CD4-positive, CD25-positive, alpha-beta regulatory T cell (primary cell): ENCODE measurements at places on chromosomes 7 and 10. TPM values are rescaled to one million over a fixed set of nuclear protein-coding genes. Genes with fewer than 3 reads are reported as not detected.
A peak's percentile ranks its signal among the peaks of the same experiment; 100 is the strongest.

Gene ANKRD61
- 0.53 TPM for polyA plus RNA-seq

Gene ITPRID1
- polyA plus RNA-seq, result not detected

Gene AGR3
- polyA plus RNA-seq, result not detected

Gene TAS2R4
- not detected for polyA plus RNA-seq

Gene CTTNBP2
- polyA plus RNA-seq, result not detected

Gene AKR1C2
- polyA plus RNA-seq, result not detected

DNA sequence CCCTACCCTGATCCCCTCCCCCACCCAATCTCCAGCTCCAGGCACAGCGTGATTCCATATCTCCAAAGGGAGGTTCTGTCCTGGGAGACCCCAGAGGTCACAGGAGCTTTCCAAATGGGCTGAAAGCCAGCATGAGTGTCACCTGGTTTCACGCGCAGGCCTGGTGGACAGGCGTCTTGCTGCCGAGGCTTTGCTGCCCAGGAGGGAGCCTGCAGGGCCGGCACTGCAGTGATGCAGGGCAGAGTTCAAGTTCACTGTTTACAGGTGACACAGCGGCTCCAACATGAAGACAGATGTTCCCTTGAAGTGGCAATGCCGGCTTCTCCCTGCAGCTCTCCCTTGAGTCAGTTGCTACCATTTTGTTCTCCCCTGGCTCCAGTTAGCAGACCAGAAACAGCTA lies 104.3 kb downstream of the TCERG1L start:
- no peak overlapping the region for H3K4me3 ChIP-seq
- DNase-seq, result no peak
- H3K4me1 ChIP-seq, result no peaks in the 10 kb centered on the region
- no peak overlapping the region for H3K27ac ChIP-seq

DNA sequence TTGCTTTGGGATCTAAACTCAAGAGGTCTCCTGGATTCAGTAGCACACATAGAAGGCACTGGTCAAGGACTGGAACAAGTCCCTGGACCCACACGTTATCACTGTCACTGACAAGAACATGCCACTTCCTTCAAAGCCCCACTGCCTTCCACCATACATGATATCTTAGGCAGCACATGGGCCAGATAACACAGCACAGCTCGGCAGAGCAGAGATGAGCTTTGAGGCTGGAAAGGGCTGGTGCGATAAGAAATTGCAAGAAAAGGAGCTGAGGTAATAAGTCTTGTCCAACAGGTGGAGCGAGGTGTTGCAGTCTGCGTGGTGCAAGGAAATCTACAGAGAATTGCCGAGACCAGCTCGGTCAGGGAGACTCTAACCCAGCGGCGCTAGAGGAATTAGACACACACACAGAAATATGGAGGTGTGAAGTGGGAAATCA lies 139.8 kb upstream of the CDK13 start:
- no peak for DNase-seq
- no peak overlapping the region for H3K4me3 ChIP-seq
- H3K36me3 ChIP-seq, result no peaks in the 10 kb centered on the region
- H3K27ac ChIP-seq, result no peak overlapping the region
- H3K4me1 ChIP-seq, result no peaks in the 10 kb centered on the region

DNA sequence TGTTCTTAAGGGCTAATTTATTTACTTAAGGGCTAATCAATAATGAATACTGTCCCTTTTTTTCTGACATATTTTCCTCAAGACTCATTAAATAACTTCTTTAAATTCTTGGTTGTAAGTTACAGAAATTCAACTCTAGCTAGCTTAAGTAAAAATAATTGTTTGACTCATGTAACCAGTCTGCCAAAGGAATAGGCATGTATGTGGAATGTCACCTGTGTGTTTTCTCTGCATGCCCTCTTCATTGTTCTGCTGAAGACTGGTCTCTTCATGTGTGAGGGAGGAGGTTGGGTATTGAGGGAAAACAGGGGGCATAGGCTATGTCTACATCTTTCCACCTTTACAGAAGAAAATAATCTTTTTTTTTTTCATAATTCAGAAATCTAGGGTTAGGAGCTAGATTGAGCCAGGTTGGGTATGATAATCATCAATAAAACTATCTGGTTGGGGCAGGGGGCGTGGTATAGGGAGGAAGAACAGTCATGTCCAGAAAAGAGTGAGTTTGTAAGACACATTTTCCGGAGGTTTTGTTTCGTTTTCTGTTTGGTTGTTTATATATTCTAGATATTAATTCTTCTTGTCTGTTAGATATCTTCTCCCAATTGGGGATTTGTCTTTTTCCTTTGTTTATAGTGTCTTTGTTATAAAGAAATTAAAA lies 37.9 kb downstream of the EXOC4 start:
- peaks cover 3% of the 10 kb centered on the region for H3K4me1 ChIP-seq
- peaks cover 20% of the 10 kb centered on the region for H3K36me3 ChIP-seq
- no peak overlapping the region for H3K27ac ChIP-seq
- no peaks in the 10 kb centered on the region for H3K27me3 ChIP-seq
- peak; percentile 17 for DNase-seq
- peak overlapping the region; percentile 49 for H3K4me3 ChIP-seq

DNA sequence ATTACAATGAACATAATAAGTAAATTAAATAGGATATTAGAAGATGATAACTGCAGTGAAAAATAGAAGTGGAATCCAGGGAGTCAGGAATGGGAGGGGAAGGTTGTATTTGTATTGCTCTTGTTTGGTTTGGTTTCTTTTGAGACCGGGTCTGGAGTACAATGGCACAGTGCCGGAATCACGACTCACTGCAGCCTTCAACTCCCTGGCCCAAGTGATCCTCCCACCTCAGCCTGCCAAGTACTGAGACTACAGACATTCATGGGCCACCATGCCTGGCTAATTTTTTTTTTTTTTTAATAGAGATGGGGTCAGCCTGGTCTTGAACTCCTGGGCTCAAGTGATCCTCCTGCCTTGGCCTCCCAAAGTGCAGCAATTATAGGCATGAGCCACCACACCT lies 59.9 kb upstream of the LRRC4 start:
- no peaks in the 10 kb centered on the region for H3K4me1 ChIP-seq
- H3K36me3 ChIP-seq, result peaks cover 54% of the 10 kb centered on the region
- H3K4me3 ChIP-seq, result no peak overlapping the region
- H3K27ac ChIP-seq, result no peak overlapping the region
- DNase-seq, result no peak

DNA sequence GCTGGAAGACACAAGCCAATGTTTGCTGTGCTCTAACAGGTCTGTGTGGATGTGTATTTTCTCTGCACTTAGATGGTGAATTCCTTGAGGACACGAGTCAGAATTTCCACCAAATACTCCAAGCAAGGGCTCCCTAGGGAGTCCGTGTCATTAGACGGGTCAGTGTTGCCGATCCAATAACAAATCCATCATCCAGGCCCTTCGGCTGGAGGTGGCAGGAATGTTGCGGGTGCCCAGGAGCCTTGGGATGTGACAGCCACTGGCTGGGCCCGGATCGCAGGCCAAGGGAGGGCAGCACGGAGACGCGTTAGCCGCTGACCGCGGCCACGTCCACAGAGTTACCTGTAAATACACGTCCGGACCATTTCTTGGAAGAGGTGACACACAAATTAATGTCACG lies 186.8 kb downstream of the WDR37 start:
- no peak overlapping the region for H3K27ac ChIP-seq
- H3K4me3 ChIP-seq, result no peak overlapping the region
- no peak for DNase-seq
- peaks cover 8% of the 10 kb centered on the region for H3K4me1 ChIP-seq
- no peaks in the 10 kb centered on the region for H3K27me3 ChIP-seq

GRCh38 chr10:22250897-22251660 lies 33.3 kb upstream of the EBLN1 start:
- peak overlapping the region; percentile 80 for H3K27ac ChIP-seq
- peaks cover 30% of the 10 kb centered on the region for H3K4me1 ChIP-seq
- no peaks in the 10 kb centered on the region for H3K36me3 ChIP-seq
- no peak for DNase-seq

DNA sequence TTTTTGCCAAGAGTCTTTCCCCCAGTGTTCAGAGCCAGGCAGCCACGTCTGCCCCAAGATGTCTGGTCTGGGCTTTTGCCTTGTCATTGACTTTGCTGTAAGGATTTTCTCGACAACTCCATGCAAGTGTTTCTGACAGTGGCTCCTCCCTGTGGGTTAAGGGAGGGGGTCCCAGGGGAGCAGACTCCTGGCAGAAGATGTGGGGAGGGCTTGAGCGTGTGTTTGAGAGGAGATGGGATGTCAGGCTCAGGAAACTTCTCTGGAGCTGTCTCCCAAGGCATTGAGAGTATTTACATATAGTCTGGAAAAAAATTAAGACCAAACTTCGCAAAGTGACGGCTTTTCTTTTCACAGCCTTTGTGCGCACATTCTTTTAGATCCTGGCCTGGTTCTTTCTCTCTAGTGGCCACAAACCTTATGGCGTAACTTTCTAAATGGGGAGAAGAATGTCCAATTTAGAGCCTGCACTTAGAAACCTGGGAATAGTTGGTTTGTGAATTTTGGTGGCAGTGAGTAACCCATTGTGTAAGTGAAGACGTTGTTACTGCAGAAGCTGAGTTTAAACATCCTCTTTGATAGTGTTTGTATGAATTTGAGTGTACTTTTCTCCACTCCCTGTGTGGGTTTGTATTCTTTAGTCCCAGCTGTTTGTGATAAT lies 201.5 kb downstream of the LRMDA start:
- H3K27ac ChIP-seq, result no peak overlapping the region
- no peaks in the 10 kb centered on the region for H3K36me3 ChIP-seq
- DNase-seq, result no peak

GRCh38 chr10:74669210-74669609 lies 157.2 kb upstream of the KAT6B start:
- no peak overlapping the region for H3K4me3 ChIP-seq
- no peak for DNase-seq
- H3K27me3 ChIP-seq, result no peaks in the 10 kb centered on the region
- no peaks in the 10 kb centered on the region for H3K4me1 ChIP-seq

- H3K4me3 ChIP-seq, result no peak overlapping the region
- no peaks in the 10 kb centered on the region for H3K36me3 ChIP-seq
- DNase-seq, result no peak
- no peak overlapping the region for H3K27ac ChIP-seq
- no peaks in the 10 kb centered on the region for H3K27me3 ChIP-seq
These were observed 85.5 kb upstream of the LRRN3 start for GRCh38 chr7:111005445-111005844.

- H3K27ac ChIP-seq, result no peak overlapping the region
- H3K4me1 ChIP-seq, result no peaks in the 10 kb centered on the region
- DNase-seq, result no peak
- no peaks in the 10 kb centered on the region for H3K36me3 ChIP-seq
These were observed 262.0 kb downstream of the ADRA2A start for GRCh38 chr10:111338805-111339204.

DNA sequence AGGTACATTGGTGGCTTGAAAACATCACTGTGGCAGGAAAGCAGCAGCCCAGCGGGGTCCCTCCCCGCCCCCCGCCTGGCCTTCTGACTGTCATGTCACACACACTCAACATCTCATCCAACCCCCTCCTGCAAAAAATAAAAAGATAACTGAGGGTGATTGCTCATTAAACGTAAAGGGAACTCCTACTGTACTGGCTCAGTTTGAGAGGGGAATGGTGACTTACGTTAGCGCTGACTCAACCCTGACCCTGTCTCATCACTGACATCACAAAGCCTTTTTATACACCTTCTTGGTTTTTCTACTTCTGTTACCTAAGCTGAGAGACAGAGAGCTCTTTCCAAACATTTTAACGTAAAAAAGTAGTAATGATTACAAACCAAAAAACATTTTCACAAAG lies 48.8 kb downstream of the ADARB2 start:
- no peaks in the 10 kb centered on the region for H3K27me3 ChIP-seq
- H3K4me3 ChIP-seq, result no peak overlapping the region
- no peaks in the 10 kb centered on the region for H3K36me3 ChIP-seq
- DNase-seq, result no peak
- no peak overlapping the region for H3K27ac ChIP-seq
- H3K4me1 ChIP-seq, result no peaks in the 10 kb centered on the region

GRCh38 chr10:123583639-123584418 lies 82.3 kb upstream of the GPR26 start:
- no peak for DNase-seq
- H3K27ac ChIP-seq, result no peak overlapping the region
- no peak overlapping the region for H3K4me3 ChIP-seq
- H3K4me1 ChIP-seq, result no peaks in the 10 kb centered on the region
- H3K27me3 ChIP-seq, result peaks cover 6% of the 10 kb centered on the region

- peak overlapping the region; percentile 69 for H3K4me3 ChIP-seq
- H3K27ac ChIP-seq, result no peak overlapping the region
- peak; percentile 4 for DNase-seq
- no peaks in the 10 kb centered on the region for H3K27me3 ChIP-seq
- H3K4me1 ChIP-seq, result peaks cover 14% of the 10 kb centered on the region
- H3K36me3 ChIP-seq, result peaks cover 3% of the 10 kb centered on the region
These were observed 26.2 kb downstream of the ABLIM1 start for GRCh38 chr10:114631666-114632417.

DNA sequence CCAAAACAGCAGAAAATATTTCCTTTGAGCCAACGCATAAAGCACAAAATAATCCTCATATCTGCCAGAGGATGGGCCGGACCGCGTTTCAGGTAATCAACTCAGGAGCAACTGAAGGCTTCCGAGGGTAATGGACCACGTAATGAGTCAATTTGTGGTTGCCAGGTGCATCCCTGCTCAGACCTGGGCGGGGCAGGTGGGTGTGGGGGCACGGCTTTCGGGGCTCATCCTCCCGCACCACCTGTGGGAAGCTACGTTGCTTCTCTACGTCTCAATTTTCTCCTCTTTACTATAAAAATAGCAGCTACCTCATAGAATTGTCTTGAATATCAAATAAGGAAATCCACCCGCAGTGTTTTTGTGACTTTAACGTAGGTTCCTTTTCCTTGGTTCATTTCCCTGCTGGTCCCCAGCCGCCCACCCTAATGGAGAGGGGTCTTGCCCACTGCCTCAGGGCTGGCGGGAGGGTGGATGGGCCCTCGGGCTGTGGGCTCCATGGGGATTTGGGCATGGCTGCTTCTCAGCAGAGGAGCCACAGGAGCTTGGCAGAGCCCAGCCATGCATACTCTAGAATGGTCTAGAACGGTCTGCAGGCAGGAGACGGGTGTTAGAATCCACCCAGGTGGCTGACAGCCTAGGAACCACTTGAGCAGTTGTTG lies 324.7 kb downstream of the ADARB2 start:
- H3K27ac ChIP-seq, result no peak overlapping the region
- H3K4me1 ChIP-seq, result no peaks in the 10 kb centered on the region
- no peaks in the 10 kb centered on the region for H3K27me3 ChIP-seq
- DNase-seq, result no peak
- H3K36me3 ChIP-seq, result no peaks in the 10 kb centered on the region
- H3K4me3 ChIP-seq, result no peak overlapping the region
